Stimulated activated CD8-positive, alpha-beta memory T cell treated with anti-CD3 and anti-CD28 coated beads, Interleukin-15, amount 100 ng/mL, for 1 hour (primary cell): ENCODE measurements at places on chromosomes 12 and 14.

DNA sequence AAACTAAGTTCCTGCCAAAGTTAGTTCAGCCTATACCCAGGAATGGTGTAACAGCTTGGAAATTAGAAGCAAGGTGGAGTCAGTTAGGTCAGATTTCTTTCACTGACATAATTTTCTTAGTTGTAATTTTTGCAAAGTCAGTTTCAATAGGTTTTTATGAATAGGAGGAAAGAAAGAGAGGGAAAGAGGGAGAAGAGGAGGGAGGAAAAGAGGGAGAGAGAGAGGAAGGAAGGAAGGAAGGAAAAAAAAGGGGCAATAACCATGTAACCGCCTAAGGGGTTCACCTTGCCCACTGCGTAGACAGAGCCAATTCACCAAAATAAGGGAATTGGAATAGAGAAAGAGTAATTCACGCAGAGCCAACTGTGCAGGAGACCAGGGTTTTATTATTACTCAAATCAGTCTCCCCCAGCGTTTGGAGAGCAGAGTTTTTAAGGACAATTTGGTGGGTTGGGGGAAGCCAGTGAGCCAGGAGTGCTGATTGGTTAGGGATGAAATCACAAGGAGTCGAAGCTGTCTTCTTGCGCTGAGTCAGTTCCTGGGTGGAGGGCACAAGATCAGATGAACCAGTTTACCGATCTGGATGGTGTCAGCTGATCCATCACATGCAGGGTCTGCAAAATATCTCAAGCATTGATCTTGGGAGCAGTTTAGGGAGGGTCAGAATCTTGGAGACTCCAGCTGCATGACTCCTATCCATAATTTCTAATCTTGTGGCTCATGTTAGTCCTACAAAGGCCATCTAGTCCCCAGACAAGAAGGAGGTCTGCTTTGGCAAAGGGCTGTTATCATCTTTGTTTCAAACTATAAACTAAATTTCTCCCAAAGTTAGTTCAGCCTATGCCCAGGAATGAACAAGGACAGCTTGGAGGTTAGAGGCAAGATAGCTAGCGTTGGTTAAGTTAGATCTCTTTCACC is 126.0 kb upstream of the AMIGO2 start:
- no peak for DNase-seq

DNA sequence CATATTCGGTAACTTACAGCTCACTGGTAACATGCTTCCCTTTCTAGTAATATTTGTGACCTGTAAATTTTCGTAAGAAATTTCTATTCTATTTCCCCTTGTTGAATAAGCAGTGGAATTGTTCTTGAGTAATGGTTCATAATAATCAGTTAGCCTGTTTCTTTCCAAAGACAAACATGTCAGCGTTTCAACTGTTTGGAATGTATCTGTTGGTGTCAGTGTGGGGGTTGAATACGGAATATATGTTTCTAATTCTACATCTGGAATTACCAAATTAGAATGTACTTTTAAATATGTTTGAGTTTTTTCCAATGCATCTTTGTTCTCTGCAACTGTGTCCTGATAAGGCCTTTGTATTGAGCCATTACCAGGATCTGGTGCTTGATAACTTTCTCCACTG is 2.0 kb downstream of the BBS10 start:
- DNase-seq = no peak

DNA sequence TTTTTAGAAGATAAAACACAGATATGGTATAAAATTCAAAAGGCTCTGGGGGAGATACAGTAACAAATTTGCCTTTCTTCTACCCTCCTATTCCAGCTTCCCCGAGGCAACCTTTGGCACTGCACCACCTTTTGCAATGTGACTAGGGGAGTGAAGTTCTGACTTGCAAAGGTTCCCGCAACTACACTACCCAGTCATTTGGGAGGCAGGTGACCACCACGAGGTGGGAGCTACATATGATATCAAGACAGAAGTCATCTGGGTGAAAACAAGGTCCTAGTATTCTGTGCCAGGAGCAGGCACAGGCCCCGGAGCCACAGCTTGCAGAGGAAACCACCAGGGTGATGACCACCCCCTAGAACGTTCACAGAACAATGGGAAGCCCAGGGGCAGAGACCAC is 141.5 kb downstream of the TTC7B start:
- DNase-seq = no peak

DNA sequence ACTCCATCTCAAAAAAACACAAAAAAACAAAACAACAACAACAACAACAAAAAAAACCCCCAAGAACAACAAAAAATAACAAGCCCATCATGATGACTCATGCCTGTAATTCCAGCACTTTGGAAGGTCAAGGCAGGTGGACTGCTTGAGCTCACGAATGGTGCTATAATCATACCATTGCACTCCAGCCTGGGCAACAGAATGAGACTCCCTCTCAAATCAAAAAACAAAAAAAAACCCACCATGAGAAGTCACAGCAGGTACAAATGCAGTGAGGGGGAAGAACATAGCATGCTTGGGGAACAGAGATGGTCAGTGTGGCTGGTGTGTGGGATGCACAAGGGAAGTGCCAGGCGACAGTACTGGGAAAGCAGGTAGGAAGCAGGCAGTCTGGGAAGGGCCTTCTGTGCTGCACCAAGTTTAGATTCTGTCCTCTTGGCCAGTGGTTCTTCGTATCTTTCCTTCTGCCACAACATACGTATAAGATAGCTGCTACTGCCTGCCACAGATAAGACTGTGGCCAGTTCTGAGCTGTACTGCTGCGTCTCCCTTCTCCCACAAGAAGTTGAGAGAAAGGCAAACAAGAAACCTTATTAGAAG is 28.0 kb downstream of the ATG14 start:
- DNase-seq = no peak

DNA sequence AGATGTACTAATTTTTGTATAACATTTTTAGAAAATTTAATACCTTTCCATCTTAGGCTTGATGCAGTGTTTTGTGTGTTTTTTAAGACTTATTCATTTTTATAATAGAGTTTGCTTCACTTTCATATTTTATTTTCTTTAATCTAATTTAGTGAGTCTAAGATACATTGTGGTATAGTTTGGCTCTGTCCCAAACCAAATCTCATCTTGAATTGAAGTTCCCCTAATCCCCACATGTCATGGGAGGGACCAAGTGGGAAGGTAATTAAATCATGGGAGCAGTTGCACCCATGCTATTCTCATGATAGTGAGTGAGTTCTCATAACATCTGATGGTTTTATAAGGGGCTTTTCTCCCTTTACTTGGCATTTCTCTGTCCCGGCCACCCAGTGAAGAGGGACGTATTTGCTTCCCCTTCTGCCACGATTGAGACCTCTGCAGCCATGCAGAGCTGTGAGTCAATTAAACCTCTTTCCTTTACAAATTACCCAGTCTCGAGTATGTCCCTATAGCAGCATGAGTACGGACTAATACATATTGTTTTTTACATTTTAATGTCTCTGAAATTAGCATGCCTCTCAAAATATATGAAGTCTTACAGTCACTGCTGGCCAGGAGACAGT is 34.9 kb downstream of the GABARAPL1 start:
- no peak for DNase-seq

DNA sequence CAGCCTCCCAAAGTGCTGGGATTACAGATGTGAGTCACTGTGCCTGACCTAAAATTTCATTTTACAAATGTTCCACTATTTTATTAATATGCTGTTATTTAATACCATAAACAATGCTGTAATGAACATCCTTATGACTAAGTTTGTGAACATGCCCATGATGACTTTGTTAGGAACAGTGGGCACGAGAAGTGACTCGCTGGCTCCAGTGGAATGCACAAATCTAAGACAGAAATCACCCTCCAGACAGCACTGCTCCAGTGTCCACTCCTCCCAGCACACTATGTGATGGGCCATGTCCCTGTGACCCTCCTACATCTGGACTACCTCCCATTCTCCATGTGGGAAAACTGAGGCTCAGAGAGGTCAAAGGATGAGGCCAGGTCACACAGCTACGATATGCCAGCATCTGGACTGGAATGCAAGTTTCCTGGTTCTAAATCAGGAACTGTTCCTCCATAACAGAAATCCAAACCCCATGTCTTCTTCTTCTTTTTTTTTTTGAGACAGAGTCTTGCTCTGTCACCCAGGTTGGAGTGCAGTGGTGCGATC is 57.9 kb downstream of the GPR68 start:
- no peak for DNase-seq

GRCh38 chr12:48936379-48936979 is 11.2 kb upstream of the FKBP11 start:
- DNase-seq = peak; percentile 77

DNA sequence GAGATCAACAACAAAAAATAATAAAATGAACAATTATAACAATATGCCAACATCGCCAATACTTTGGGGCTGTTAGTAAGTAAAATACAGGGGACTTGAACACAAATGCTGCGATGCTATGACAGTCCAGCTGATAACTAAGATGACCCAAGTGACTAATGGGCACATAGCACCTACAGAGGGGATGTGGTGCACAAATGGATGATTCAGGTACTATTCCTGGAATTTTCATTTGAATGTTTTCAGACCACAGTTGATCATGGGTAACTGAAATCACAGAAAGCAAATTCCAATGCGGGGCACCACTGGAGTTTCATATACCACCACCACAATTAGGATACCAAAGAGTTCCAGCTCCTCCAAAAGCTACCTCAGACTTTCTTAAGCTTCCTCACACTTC is 82.9 kb downstream of the RCOR1 start:
- no peak for DNase-seq

DNA sequence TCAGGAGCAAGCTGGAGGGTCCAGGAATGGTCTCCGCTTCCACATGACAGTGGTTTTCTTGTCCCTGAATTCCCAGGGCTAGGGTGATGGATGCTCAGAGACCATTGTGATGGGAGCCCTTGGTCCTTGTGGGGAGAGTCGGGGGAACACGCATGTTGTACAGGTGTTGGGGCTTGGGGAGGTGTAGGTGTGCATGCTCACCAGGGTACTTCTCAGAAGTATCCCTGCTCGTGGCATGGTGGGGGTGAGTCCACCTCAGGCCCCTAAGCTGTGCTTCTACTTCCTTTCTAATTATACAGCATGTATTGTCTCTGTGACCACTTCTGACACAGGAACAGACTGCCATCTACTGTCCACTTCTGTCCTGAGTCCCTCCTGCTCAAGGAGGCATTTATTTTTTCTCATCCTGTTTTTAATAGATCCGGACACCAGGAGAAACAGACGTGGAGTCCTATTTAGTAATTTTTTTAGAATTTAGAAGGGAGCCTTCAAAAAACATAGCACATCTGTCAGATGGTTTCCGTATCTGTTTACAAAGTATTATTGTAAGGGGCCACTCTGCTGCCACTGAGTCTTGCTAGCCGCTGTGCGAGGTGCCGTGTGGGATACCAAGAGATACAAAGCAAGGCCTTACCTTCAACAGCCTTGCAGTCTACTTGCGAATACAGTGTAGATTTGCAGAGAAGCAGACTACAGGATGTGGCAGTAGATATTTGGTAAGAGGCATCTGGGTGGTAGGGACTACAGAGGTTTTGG is 10.5 kb downstream of the NTF3 start:
- DNase-seq = no peak

GRCh38 chr12:109804820-109805761 is 28.1 kb downstream of the TRPV4 start:
- peak; percentile 36 for DNase-seq

GRCh38 chr14:85529803-85530574 is at the start of gene FLRT2:
TSS of gene FLRT2 (plus strand) at chr14:85530144. CDS start at chr14:85621515, 91,371 bp downstream.
- no peak for DNase-seq

DNA sequence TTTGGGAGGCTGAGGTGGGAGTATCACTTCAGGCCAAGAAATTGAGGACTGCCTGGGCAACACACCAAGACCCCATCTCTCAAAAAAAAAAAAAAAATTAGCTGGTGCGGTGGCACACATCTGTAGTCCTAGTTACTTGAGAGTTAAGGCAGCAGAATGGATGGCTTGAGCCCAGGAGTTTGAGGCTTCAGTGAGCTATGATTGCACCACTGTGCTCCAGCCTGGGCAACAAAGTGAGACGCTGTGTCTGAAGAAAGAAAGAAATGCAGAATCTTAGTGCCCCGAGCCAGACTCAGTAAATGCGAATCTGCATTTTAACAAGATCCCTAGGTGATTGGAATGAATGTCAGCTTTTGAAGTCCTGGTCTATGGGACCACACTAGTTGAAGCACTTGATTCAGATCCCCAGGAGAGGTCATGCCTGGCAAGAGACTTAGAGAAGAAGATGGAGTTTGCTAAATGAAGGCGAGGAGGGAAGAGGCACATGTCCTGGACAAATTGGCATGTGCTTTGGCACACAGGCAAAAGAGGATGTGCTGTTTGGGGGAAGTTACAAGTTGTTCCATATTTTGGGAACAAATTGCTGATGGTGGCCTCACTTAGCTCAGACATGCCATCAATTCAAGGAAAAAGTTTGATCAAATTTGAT is 56.6 kb downstream of the DRAM1 start:
- no peak for DNase-seq

- DNase-seq = no peak
Measured at GRCh38 chr12:110912263-110912662, 8.1 kb downstream of the MYL2 start.

- no peak for DNase-seq
Measured at GRCh38 chr12:19856389-19856788, 417.1 kb downstream of the AEBP2 start.

DNA sequence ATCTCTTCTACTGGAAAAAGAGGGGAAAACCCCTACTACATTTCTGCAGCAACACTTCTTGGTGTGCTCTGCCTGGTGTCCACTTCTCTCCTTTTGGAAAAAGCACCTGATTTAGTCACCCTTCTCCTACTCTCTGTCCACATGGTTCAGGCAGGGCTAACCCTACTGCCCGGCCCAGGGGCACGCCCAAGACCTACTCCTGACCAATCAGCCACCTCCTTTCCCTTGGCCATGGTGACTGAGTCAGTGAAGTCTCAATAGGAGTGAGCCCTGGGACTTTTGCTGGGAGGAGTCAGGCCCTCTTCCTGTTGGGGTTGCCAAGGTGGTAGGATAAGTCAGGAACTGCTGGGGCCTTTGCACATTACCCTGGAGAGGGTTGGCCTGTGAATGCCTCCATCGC is 52.5 kb upstream of the MYL2 start:
- DNase-seq = no peak

GRCh38 chr12:49578471-49579112 is 10.7 kb upstream of the MCRS1 start:
- no peak for DNase-seq

DNA sequence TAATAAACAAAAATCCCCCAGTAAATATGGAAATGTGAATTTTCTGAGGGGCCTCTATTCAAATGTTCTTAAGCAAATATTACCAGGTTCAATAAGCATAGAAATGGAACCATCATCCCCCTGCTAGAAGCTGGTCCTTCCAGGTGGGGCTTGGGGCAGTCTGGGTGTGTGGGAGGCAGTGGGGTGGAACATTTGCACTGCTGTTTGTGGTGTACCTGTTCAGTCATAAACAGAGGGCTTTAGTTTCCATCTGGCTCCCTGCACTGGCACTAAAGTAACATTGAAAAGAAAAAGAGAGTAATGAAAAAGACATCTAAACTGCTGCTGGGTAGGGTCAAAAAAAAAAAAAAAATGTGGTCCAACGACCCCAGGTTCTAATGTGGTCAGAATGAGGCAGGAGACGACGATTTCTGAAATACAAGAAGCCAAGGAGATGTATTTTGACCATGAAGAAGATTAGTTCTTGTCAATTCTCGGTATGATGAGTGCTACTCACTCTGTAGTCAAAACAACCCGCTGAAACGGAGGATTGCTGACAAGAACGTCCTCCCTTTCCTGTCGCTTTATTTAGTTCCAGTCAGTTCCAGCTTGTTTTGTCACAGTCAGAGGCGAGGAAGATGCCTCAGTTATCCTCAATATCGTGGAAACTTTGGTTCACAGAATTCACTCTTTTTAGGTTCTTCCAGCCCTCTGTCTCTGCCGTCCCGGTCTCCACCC is 44.2 kb upstream of the MANSC4 start:
- DNase-seq = no peak

- no peak for DNase-seq
Measured at GRCh38 chr14:100104523-100105300, 39.5 kb downstream of the EVL start.
